Retina (tissue), 1 donor: ENCODE measurements at places on chromosomes 3 and 15.

DNA sequence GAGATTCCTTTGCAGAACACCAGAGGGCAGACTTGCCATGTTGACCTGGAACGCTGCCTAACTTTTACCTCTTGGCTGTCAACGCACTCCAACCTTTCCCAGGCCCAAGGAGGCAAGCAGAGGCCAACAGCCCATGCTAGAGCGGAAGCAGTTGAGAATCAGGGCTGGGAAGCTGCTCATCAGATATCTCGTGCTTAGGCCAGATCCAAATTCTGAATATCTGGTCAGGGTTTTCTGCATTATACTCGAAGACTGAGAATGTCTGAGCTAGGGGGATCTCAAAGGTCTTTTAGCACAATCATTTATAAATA is 2.5 kb downstream of the XIRP1 start:
- peak; percentile 72 for DNase-seq

DNA sequence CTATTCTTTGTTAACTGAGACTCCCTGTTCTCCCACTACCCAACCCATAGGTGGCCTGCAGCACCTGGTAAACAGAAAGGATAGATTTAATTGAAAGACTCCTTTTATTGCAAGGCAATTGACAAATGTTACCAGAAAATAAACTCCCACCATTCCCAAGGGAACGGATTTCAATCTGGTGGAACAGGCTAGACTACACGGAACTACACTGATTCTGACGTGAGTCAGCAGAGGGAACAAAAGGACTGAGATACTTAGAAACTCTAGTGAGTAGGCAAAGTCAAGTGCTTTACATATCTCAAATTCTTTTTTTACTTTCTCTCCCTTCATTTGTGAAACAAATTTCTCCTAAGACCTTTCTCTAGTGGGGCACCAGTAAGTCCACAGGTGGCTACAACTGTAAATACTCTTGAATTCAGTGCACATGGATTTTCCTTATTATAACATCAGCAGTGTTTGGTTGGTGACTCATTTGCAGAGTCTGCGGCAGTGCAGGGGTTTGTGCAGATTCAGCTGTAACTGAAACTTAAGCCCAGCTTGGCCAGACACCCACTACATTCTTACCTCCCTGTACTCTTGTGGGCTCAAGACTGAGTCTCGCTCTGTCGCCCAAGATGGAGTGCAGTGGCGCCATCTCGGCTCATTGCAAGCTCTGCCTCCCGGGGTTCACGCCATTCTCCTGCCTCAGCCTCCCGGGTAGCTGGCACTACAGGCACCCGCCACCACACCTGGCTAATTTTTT is 34.3 kb upstream of the PLSCR2 start:
- DNase-seq = no peak

DNA sequence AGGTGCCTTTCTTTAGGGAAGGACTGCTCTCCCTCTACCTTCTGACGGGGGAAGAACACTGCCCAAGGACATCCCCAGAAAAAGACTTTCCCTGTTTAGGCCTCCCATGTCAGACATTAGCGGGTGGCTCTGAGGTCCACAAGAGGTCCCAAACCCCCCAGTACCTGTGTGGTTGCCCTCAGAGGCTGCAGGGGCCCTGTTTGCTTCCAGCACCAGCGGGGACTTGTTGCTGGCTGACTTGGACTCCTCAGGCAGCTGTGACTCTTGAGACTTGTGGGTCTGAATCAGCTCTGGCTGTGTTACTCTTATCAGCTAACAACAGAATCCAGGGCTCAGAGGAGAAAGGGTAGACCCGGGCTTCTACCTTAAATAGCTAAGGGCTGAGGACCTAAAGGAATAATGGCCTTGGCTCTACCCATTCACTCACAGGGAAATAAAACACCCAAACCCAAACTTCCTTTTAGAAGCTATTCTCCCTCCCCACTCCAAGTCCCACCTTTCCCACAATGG is 39.2 kb downstream of the SEMA3G start:
- DNase-seq = no peak

- DNase-seq = no peak
These were observed 22.6 kb upstream of the ANO10 start for GRCh38 chr3:43644443-43644842.

DNA sequence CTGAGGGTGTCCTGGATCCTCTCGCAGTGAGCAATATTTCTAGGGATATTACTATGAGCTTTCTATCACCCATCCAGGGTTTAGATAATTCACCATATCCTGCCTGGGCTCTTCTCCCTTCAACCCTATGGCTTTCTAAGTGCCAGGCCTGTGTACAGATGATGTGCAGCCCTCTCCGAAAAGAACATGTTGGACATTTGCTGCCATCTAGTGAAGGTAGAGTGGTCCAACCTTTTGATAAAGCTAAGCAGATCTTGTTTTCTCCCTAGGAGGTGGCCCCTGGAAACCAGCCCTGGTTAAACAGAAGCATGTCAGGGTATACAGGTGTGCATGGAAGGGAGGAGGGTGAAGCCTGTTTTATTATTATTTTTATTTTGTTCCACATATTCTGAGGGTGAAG is 27.9 kb upstream of the SCN10A start:
- DNase-seq = peak; percentile 62

DNA sequence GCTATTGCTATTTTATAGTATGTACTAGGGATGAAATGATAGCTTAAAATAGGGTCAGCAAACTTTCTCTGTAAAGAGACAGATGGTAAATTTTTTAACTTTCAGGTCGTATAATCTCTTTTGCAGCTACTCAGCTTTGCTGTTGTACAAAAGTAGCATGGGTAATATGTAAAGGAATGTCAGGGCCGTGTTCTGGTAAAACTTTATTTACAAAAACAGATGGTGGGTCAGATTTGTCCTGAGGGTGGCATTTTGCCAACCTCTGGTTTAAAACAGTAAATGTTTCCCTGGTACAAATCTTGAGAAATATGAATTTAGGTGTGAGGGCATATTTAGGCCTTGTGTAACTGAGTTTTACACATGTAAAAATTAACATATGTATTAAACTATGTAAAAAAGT is 18.6 kb downstream of the NMD3 start:
- DNase-seq = no peak

DNA sequence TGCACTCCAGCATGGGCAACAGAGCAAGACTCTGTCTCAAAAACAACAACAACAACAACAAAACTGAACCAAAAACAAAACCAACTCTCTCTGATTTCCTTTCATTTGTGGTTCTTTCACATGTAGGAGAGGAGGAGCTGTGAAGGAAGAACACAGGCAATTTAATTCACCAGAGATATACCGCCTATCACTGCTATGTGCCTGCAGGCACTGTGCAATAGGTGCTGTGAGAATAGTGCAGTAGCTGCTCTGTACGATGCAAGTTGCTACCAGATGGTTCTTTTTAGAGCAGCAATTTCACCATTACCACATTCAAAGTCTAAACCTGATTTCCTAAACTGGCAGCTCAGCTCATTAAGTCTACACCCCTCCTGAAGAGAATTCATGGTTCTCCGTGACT is 11.3 kb upstream of the PROK2 start:
- no peak for DNase-seq
